Inflammatory macrophage treated with lipopolysaccharide for 1 hour (primary cell): ENCODE measurements at places on chromosomes 2 and 18.
A peak's percentile ranks its signal among the peaks of the same experiment; 100 is the strongest.

DNA sequence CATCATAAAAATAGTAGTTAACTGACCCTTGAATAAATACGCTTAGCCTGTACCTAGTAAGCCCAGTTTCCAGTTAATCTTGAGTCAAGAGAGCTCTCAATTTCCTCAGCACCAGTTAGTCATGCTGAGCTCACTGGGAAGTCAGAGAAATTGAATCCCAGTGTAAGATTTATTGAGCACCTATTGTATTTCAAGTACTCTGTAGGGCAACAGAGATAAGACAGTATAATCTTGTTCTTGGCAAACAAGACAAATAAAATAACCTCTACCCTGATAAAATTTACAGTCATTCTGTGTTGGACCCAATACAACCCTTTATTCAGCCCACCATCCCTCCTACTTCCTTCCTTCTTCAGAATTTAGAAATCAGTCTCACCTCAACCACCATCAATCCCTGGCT is 71.9 kb upstream of the NRP2 start:
- no peak for DNase-seq

- no peak for DNase-seq
Measured at GRCh38 chr18:21129566-21130216, 18.1 kb upstream of the ROCK1 start.

GRCh38 chr18:55227771-55228170 is 268.5 kb upstream of the CCDC68 start:
- no peak for DNase-seq

DNA sequence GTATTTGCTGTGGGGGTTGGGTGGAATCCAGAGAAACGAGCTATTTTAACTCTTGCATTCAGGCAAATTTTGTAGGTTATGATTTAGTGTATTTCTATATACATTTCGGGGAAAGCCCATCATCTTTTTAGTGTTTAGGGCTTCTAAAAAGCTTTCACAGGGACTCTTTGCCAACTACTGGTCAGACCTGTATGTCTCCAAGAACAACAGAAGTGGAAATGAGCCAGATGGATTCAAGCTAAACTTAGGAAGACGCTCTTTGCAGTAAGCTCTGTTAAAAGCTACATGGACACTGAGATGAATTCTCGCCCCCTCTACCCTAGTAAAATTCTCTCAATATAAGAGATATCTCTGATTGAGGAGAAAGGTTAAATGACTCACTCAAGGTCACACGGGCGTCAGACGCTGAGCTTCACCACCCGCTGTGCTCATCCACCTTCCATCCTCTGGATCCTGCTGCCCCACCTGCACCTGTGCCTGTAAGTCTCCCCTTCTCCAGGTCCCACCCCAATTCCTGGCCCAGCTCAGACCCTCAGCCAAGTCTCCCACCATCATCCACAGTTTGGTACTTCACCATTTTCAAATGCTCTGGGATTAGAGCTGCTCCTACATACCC is 85.6 kb downstream of the MARCHF4 start:
- no peak for DNase-seq

DNA sequence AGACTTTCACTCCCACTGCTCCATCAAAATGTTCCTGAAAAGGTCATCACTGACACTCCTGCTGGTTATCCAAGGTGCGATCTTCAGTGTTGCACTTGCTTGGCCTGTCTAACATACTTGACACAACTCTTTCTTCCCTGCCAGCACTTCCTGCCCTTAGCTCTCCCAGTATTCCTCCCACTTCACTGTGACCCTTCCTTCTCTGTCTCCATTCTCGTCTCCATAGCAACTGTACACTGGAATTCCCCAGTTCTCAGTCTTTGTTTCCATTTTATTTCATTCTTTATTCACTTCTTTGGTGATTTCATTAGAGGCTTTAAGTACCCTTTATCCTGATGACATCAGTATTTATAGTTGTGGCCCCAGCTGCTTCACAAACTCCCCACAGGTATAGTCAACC is 333.0 kb downstream of the IRS1 start:
- no peak for DNase-seq

DNA sequence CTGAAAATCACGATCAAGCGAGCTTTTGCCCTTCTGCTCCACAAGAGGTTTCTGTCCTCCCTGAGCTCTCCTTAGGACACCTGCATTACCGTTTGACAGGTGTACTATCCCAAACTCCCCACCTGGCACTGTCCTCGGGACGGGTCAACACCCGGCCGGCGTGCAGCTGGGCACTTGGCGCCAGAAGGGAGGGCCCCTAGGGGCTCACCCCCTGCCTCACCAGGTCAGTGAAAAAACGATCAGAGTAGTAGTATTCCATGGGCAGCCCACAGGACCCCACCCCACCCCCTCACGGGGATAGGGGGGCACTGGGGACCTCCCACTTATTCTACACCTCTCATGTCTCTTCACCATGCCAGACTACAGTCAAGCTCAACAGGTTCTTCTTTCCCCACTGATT is 117.6 kb upstream of the ANKRD30BL start:
- no peak for DNase-seq

- DNase-seq = no peak
Measured at GRCh38 chr2:145277922-145278321, 758.0 kb upstream of the ZEB2 start.

GRCh38 chr2:168314236-168314635 is 66.8 kb upstream of the STK39 start:
- peak; percentile 14 for DNase-seq

- DNase-seq = no peak
Measured at GRCh38 chr18:57965246-57965645, 78.8 kb upstream of the NEDD4L start.

- DNase-seq = no peak
Measured at GRCh38 chr2:567496-567864, 109.7 kb downstream of the TMEM18 start.

DNA sequence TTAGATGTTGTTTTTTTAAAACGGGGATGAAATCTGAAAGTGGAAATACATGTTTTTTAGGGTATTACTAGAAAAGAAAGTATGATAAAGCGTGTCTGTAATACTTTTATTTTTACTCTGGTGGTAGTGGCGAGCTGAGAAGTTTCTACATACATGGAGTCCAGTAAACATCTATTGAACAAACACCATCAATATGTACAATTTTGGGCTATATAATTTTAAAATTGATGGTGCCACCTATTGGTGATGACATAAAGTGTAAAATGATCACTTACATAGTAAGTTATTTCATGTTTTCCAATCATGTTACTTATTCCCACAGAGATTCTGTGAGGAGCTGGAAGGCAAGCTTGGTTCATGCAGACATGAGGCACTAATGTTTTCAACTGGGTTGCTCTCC is 31.5 kb upstream of the NFE2L2 start:
- peak; percentile 50 for DNase-seq

- no peak for DNase-seq
Measured at GRCh38 chr2:23211987-23212583, 172.9 kb upstream of the KLHL29 start.

GRCh38 chr18:3879114-3879835 is 429.3 kb downstream of the TGIF1 start:
- no peak for DNase-seq

DNA sequence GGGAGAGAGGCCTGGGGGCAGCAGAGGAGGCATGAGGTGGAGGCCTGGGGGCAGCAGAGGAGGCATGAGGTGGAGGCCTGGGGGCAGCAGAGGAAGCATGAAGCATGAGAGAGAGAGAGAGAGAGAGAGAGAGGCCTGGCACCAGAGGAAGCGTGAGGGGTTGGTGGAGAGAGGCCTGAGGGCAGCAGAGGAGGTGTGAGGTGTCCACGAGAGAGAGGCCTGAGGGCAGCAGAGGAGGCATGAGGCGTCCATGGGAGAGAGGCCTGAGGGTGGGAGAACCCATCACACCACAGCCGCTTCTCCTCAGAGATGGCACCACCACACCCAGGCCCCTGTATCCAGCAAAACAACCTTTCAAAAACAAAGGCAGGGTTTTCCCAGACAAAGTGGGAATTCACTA is 55.7 kb upstream of the KCNG2 start:
- no peak for DNase-seq

DNA sequence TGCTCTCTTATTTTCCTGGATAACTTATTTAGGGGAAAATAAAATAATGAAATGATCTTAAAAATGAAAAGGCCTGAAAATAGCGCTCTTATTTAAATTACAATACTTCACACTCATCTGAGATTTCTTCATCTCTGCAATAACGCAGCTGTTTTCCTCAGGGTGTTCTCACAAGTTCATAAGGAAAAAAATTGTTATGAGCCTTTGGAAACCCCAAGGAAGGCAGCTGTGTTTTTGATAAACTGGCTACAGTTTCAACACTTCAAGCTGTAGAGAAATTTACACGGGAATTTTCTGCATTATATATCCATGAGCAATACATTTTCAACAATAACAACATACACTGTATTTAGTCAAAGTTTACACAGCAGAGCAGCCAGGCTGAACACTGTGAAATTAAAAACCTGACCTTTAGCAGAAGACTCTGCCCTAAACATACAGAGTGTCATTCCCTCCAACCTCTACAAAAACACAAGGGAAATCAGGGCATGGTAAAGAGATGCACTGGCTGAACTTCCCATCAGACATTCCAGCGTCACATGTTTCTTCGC is 959.6 kb downstream of the SLC4A3 start:
- no peak for DNase-seq

- peak; percentile 39 for DNase-seq
Measured at GRCh38 chr2:218074031-218074430, 5.0 kb downstream of the RUFY4 start.

GRCh38 chr2:168457190-168457895 is 1.3 kb downstream of the CERS6 start:
- DNase-seq = no peak

- DNase-seq = no peak
Measured at GRCh38 chr18:67485655-67486054, 30.9 kb downstream of the DSEL start.

- DNase-seq = no peak
Measured at GRCh38 chr2:197297772-197298318, 12.7 kb downstream of the ANKRD44 start.

DNA sequence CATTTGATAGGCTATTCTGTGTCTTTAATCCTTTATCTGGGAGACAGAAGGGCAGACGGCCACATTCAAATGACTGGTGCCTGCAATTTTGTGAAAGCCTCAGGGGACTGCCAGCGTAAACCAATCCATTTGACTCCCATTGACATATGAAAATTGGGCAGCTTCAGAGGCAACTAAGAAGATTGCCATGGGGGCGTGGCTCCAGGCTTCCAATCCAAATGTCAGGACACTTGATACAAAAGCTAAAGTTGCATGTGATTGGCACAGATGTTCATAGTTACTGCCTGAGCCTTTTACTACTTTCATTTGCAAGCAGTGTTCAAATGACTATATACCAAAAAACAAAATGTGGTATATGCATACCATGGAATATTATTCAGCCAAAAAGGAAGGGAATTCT is 42.0 kb downstream of the SPC25 start:
- DNase-seq = no peak

DNA sequence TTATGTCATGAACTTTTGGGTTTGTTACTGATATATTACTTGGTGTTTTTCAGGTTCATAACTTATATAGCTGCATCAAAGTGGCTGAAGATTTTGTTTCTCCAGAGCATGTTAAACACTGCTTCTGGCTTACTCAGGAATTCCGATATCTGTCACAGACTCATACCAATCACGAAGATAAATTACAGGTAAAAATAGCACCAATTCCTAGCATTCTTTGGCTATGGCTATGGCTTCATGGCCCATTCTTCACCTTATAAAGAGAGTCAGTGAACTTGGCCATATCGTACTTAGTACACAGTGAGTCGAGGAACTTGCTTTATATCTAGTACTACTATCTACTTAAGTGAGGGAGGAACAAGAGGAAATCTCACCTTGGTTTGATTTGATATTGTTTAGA is 49.9 kb downstream of the KDM3A start:
- no peak for DNase-seq

GRCh38 chr18:62607302-62607701 is 84.5 kb downstream of the ZCCHC2 start:
- no peak for DNase-seq

- no peak for DNase-seq
Measured at GRCh38 chr2:1594123-1594372, 150.3 kb downstream of the PXDN start.

DNA sequence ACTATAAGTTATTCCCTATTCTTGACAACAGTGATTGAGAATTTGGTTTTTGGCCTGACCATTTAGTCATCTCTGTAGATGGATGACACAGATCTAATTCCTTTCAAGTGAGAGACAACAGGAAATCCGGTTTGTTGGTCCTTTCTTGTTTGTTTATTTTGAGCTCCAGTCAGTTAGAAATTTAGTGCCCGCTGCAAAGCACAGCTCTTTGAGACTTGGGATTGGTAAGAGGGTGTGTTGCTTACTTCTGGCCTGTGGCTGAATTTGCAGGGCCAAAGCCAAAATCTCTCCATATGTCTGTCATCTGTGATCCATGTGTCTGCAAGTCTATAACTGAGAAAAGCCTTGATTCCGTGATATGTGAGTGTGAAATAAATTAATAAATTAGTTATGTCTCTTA is 74.3 kb downstream of the BIN1 start:
- no peak for DNase-seq

DNA sequence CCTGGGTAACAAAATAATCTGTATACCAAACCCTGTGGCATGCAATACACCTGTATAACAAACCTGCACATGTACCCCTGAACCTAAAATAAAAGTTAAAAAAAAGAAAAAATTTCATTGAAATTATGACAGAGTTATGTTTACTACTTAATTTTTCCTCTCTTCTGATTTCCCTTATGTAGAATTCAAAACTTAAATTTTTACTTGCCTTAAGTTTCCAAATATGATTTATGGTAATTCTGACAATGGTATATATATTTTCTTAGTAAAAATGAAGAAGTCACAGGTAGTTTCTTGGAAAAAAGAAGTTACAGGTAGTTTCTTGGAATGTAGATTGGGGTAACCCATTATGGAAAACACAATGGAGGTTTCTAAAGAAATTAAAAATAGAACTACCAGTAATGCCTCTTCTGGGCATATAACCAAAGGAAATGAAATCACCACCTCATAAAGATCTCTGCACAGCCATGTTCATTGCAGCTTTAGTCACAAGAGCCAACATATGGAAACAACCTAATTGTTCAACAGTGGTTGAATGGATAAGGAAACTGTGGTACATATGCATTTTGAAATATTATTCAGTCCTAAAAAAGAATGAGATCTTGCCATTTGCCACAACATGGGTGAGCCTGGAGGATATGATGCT is 164.9 kb downstream of the BABAM2 start:
- DNase-seq = no peak
